ENCODE measurements at places on chromosomes 2 and 18.
A peak's percentile ranks its signal among the peaks of the same experiment; 100 is the strongest.

DNA sequence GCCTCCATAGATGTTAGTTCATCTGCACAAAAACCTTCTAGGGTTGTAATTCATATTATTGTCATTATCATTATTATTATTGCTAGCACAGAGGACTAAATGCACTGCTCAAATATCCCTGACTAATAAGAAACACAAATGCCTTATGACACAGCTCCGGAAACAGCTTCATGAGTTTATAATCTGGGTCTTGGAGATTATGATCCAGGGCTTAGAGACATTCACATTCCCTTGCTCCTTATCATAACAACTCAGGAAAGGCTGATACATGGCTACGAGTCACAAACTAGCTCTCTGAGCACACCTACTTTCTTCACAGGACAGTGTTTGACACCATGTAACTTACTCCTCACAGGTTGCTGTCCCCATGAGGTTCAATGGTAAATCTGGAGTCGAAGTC lies 102.2 kb upstream of the TTC39C start:
- no peak for DNase-seq

DNA sequence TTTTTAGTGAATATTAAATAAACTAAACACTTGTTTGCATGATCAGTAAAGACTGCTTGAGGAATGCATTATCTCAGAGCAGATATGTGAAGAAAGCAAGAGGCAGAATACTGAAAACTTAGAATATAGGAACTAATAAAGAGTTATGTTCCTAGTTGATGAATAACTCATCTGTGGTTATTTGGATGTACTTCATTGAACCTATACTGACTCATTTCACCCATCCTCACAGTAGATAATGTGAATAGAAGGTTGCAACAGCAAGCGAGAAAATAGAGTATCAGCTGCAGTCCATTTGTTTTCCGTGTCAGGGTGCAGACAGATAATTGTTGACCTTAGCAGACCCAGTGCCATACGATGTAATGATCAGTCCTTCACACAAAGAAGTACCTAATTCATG lies 945.7 kb upstream of the LRRTM1 start:
- DNase-seq = no peak

GRCh38 chr2:23027396-23027795 lies 357.6 kb upstream of the KLHL29 start:
- no peak for DNase-seq

DNA sequence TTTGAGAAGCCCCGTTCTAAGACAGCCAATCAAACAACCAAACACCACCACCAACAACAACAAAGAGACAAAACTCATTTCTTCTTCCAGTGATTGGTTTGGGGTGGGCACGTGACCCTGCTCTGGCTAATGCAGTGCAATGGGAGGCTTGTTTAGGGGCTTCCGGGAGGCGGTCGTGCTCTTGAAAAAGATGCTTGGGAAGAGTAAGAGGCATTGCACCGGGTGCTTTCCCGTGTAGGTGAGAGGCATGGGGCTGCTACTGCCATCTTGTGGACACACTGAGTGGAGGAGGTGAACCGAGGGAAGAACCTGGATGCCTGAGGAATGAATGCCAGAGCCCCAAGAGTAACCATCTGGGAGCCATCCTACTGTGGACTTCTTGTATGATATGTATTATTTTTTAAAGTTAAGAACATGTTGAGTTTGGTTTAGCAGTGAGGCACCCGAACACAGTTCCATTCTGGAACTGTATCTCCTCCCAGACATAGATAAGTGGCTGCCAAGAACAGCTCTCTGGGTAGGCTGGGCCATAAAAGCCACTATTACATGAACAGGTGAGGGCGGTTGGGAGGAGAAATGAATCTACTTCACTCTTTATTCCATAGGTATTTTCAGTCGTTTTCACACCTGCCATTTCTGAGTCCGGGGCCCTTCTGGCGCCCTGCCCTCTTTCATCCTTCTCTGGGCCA lies 19.1 kb upstream of the ARHGAP25 start:
- no peak for DNase-seq

DNA sequence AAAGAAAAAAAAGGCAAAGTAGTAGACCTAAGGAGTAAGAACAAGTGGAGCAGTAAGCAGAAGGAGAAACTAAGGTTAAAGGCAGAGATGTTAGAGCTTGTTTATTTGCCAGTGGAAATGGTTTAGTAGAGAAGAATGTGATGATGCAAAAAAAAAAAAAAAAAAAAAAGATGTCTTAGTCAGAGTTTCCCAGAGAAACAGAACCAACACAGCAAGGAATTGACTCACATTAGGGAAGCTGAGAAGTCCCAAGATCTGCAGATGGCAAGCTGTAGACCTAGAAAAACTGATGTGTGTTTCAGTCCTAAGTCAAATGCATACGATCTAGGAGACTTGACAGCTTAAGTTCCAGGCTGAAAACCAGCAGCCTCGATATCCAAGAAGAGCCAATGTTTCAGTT lies 1548.8 kb upstream of the LRRTM1 start:
- no peak for DNase-seq

GRCh38 chr2:127504552-127505430 lies 21.5 kb downstream of the IWS1 start:
- DNase-seq = peak; percentile 23

DNA sequence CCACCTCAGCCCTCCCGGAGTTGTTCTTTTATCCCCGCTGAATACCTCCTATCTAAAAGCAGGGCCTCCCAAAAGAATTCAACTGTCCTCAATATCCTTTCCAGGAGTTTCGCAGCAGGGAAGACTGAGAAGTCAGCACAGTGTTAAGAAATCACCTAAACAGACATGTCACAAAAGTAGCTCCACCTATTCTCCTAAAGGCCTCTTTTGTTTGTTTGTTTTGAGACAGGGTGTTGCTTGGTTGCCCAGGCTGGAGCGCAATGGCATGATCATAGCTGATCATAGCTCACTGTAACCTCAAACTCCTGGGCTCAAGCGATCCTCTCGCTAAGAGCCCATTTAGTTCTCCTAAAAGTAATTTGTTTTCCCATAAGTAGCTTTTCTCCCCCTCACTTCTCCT lies 53.8 kb downstream of the TEX44 start:
- no peak for DNase-seq

- DNase-seq = no peak
Observed at GRCh38 chr18:62732617-62733016, 17.3 kb downstream of the PHLPP1 start.

GRCh38 chr2:67466734-67467133 lies 69.6 kb downstream of the ETAA1 start:
- DNase-seq = no peak

GRCh38 chr2:150866431-150866830 lies 379.0 kb upstream of the RND3 start:
- DNase-seq = no peak

- no peak for DNase-seq
Observed at GRCh38 chr2:173417341-173417740, 62.7 kb downstream of the CDCA7 start.

DNA sequence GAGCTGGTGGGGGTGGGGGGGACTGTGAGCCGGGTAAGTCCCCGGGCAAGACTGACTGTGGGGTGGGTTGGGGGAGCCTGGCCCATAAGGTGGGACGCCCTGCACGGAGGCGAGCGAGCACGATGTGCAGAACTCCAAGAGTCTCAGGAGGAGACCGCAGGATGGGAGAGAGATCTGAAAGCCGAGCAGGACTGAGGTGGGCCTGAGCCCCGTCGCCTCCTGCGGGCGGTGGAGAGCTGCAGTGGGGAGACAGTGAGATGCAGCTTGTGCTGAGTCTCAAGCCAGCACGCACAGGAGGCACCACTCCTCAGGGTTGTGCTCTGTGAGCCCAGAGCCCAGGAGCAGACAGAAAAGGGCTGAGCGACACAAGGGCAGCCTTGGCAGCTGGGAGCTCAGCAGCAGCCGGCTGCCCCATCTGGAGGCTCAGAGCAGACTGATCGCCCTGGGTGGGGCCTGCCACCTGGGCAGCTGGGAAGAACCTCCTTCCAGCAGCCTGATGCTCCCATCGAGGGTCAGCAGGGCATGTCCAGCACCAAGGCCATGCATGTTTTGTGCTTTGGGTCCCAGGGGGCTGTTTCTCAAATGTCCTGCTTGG lies 15.9 kb downstream of the ARHGEF4 start:
- no peak for DNase-seq

DNA sequence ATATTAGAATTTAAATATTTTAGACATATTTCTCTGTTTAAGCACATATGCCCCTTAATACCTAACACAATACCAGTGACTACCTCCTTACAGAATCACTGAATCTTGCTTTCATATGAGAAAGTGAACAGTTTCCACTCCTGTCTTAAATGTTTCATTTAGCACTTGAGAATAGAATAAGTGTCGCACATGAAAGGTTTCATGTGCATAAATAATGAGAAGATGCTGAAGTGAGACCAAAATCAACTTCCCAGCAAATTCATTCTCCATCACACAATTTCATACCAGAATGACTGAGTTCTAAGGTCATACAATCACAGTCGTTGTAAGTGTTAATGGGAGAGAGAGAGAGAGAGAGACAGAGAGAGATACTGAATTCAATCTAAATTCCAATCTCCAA lies 51.2 kb downstream of the ATIC start:
- no peak for DNase-seq

GRCh38 chr18:48137374-48138081 lies 207.1 kb upstream of the SMAD2 start:
- no peak for DNase-seq

DNA sequence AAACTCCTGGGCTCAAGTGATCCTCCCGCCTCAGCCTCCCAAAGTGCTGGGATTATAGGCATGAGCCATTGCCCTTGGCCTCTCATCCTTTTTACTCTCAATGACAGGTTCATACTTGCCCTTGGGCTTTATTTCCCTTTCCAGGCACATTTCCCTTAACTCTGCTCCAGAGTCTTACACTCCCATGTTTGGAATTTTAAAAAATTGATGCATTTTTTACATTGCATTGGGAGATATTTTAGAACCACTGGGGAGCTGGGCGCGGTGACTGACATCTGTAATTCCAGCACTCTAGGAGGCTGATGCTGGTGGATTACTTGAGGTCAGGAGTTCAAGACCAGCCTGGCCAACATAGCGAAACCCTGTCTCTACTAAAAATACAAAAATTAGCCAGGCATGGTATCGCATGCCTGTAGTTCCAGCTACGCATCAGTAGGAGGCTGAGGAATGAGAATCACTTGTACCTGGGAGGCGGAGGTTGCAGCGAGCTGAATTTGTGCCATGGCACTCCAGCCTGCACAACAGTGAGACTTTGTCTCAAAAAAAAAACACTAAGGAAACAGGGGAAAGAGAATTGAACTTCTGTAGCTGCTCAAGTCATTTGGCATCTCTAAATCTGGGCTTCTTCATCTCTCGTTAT lies 18.2 kb downstream of the TGIF1 start:
- no peak for DNase-seq

DNA sequence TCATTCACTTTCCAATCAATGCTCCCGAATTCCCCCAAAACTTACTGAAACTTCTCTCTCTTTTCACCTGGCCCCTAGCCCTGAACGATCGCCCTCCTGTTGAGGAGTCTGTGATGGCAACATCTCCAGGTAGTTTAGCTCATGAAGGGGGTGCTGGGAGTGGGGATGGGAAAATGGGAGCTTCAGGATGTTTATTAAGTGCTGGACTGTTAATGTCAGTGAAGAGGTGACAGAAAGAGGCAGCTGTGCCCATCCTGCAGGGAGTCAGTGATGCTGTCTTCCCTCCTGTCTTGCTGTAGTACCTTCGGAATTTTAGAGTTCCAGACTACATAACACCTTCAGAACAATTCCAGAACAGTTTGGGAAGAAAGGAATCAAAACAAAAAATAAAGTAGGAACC lies 308.8 kb downstream of the ALK start:
- no peak for DNase-seq

DNA sequence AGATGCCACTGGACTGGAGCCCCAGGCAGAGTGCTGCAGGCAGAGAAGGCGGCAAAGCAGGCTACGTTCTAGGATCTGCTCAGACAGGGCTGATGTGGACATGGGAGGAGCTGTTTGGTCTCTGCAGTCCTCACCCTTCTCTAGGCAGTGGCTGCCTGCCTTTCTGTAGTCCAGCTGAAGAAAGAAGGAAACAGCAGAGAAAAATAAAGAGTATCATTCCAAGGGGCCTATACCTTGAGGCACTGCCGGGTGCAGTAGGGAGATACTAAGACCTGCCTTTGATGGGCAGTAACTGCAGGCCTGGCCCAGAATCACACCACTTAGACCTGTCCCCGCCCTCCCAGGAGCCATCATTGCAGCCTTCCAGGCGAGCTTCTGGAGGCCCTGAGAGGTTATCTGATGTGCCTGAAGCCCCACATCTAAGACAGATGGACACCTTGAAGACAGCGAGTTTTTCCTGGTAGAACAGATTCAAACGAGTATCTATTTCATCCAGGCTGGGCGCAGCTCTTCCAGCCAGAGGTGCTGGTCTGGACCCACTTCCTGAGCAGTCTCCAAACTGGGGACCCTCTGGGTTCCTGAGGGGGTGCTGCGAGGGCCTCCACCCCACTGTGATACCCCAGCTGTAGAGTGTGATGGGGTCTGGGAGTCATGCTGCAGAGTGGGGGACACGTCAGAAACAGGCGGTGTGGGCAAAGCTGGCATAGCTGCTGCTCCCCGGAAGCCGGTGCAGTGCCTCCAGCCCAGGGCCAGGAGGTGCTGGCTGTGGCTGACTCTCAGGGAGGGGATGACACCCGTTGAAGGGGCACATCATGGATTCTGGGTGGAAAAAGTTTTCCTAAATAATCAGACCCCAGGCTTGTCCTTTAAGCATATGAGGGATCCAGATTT lies 87.3 kb upstream of the OTOS start:
- no peak for DNase-seq

DNA sequence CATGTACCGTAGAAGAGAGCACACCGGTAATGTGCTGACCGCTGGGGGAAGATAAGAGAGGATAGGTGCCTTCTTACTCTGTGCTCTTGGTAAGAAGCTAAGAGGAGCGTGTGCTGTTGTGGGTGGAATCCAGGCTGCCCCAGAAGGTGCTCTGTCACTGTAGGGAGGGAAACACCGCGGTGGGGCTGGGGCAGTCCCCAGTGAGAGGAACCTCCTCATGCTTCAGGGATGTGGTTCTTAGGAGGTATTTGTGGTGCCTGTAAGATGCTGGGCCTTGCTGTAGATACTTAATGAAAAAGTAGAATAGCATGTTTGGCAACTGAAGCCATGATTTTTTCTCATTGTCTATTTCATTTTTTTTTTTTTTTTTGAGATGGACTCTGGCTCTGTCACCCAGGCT lies 1.1 kb downstream of the COLEC11 start:
- no peak for DNase-seq

DNA sequence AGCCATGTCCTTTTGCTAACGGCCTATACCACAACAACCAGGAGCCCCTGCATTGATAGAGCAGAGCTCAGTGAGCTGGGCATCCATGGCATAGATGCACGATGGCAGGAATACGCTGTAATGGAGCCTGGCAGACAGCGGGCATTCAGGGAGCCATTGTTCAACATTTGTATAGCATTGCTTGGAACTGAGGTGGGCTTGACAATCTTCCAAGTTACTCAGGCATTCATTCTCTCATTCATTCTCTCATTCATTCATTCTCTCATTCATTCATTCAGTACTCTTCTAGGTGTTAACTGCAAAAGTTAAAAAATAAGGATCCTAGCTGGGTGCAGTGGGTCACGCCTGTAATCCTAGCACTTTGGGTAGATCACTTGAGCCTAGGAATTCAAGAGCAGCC lies 62.7 kb downstream of the MYOM1 start:
- no peak for DNase-seq

GRCh38 chr2:219525533-219526232 lies 11.4 kb downstream of the ASIC4 start:
- DNase-seq = no peak

Measured in activated CD4-positive, alpha-beta T cell treated with anti-CD3 and anti-CD28 coated beads, Interleukin-2, Interleukin-4, amounts not matched to agents 100 ng/mL and 50 ng/mL, durations not matched to agents 16 hours and 8 hours (primary cell).